ENCODE measurements at places on chromosomes 5 and 9.

DNA sequence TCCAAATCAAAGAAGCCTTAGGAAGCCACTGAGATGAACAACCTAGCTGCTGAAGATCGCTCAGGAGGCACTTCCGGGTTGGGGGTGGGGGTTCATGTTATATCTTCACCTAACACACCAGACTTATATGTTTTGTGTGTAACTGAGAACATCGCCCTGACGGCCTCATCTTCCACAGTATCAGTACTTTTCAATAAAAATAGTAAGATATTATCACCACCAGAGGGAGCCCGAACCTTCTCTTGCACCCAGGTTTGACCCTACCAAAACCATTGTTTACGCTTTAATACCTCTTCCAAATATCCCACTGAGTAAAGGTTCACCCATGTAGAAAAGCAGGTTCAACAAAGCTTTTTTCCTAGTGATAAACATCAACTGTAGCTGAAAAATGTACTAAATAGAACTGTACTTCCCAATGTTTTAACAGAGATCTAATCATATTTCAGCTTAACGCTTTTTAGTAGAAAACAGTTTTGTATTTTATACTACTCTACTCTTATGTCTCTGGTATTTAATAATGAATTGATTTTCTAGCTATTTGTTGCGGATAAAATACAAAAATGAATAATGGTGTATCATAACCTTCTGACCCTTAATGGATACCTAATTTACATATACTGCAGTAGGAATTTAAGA lies 244.0 kb downstream of the EPB41L4A start:
- DNase-seq = no peak

- no peak for DNase-seq
Observed at GRCh38 chr5:65451436-65451835, 30.3 kb downstream of the ADAMTS6 start.

GRCh38 chr5:149213264-149213880 lies 58.3 kb upstream of the AFAP1L1 start:
- no peak for DNase-seq

DNA sequence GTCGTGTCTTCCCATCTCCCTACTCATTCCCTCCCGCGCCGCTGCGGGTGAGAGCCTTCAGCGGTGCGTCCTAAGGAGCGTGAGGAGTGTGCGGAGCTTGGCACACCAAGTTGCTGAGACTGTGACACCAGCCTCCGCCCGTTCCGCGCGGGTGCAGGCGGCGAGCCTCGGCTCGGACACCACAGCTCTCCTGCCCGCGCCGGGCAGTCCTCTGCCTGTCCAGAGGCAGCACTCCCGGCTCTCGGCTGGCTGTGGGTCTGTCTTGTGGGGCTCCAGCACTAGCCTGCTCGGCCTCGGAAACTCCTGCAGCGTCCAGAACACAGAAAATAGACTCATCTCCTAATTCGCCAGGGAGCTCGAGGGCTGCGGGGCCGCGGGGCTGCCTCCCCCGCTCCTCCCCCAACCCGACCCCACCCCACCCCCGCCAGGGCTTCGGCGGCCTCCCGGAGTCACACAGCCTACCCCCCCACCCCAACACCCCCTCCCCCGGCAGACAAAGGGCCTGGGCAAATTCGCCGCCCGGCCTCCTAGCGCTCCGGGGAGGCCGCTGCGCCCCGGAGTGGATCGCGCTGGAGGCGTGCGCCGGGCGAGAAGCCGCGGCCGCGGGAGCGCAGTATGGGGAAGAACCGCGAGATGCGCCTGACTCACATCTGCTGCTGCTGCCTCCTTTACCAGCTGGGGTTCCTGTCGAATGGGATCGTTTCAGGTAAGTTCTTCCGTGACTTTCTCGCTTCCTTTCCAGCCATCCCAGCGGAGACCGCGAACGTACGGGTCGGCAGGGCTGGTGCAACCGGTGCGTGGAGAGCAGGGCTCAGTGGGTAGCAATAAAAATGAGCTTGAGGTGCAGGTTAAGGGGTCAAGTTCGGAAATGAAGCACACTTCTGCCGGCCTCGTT lies at the start of gene ADAMTS19:
Gene ADAMTS19 (plus strand): TSS at position 522 of the 895 bp plus-strand sequence. CDS start 94 bp downstream, at position 616.
- DNase-seq = peak; percentile 16

GRCh38 chr5:159712672-159713071 lies 203.6 kb upstream of the ADRA1B start:
- DNase-seq = no peak

DNA sequence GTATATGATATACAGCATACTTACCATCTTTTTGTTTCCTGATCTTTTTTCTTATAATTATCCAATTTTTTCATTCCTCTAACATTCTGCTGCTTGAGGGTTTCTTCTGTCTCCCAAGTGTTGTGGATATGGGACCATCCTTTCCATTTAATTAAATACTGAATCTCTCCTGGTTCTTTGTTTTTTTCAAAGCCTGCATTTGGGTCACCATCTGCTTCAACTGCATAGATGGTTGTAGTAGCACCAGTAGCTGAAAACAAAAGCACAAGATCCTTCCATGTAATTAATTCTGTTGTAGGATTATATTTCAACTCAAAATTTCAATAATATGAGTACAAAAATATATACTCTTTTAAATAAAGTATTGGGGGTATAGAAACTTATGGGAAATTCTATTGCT lies 29.4 kb downstream of the CHD1 start:
- DNase-seq = no peak

DNA sequence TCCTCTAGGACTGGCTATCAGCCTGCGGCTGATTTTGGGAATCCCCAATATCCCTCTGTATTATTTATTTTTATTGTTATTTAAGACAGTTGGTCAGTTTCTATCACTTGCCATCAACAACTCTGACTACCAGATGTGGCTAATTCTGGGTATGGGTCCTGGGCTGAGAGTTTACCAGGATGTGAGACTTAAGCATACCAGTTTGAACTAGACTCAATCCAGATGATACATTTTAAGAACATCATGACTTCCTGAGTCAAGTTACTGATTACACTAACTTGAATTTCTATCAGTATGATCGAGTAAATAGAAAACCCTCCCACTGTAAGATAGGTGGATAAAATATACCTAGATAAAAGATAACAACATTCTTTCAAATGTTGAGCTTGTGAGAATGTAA lies 634.0 kb downstream of the MAT2B start:
- no peak for DNase-seq

- DNase-seq = no peak
Observed at GRCh38 chr5:109304309-109304708, 105.5 kb downstream of the PJA2 start.

GRCh38 chr9:83188277-83188676 lies 125.3 kb upstream of the RASEF start:
- no peak for DNase-seq

GRCh38 chr9:33131790-33132772 lies 35.1 kb downstream of the B4GALT1 start:
- no peak for DNase-seq

DNA sequence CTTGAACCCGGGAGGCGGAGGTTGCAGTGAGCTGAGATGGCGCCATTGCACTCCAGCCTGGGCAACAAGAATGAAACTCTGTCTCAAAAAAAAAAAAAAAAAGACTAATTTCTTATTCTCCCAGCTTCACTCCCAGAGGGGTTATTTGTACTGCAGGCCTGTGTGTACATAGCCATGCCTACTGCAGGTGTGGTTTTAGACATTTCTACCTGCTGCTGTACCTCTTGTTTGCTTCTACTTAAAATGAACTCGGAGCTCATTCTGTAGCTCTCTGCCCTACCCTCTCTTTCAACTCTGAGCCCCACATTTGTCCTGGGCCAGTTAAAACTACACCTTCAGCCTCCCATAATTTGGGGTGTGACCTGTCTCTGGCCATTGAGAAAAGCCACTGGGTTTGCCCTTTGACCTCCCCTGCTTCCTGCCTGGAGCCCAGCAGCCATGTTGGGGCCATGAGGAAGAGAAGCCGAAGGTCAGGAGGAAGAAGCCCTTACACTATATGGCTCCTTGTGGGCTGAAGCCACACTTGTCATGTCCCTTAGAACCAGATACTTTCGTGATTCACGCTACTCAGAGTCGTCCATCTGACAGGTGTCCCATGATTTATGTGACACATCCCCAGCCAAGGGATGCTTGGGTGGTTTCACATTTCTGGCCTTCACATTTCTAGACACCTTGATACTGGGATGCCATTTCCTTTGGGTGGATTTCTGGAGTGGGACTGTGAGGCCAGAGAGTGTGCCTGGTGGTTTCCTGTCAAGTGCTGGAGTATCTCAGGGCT lies 9.4 kb upstream of the CARD19 start:
- DNase-seq = no peak
